ENCODE measurements at places on chromosomes 12 and 14. TPM values are rescaled to one million over a fixed set of nuclear protein-coding genes. Genes with fewer than 3 reads are reported as not detected.

Gene PDE3A
- total RNA-seq: under 0.01 TPM

Gene NINJ2
- total RNA-seq: 4.1 TPM

DNA sequence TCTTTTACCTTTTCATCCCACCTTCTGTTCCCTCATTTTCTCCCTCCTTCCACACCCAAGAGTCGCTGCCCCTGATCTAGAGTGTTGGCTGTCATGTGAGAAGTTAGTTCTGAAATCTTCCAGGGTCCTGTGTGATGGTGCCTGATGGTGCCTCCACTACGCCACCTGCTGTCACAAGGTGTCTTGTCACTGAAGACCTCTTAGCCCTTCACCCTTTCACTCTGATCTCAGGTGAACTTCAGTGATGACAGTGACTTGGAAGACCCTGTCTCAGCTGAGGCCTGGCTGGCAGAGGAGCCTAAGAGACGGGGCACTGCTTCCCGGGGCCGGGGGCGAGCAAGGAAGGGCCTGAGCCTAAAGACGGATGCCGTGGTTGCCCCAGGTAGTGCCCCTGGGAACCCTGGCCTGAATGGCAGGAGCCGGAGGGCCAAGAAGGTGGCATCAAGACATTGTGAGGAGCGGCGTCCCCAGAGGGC lies 7.6 kb upstream of the PFDN5 start:
- peak; percentile 49 for DNase-seq

Gene EML5
- 3.1 TPM for total RNA-seq

Gene TMTC1
- total RNA-seq: 0.84 TPM

- no peak for DNase-seq
These were observed 12.9 kb downstream of the ANKRD13A start for GRCh38 chr12:110012137-110012536.

Gene GDF3
- not detected for total RNA-seq

Gene ADAM21
- total RNA-seq: 1.6 TPM

All from RPMI7951 (cell line).